Right ventricle myocardium superior (tissue), 1 donor: ENCODE measurements at places on chromosomes 1 and 21.

- DNase-seq: no peak
These were observed 446.5 kb downstream of the PTBP2 start for GRCh38 chr1:97168056-97168455.

DNA sequence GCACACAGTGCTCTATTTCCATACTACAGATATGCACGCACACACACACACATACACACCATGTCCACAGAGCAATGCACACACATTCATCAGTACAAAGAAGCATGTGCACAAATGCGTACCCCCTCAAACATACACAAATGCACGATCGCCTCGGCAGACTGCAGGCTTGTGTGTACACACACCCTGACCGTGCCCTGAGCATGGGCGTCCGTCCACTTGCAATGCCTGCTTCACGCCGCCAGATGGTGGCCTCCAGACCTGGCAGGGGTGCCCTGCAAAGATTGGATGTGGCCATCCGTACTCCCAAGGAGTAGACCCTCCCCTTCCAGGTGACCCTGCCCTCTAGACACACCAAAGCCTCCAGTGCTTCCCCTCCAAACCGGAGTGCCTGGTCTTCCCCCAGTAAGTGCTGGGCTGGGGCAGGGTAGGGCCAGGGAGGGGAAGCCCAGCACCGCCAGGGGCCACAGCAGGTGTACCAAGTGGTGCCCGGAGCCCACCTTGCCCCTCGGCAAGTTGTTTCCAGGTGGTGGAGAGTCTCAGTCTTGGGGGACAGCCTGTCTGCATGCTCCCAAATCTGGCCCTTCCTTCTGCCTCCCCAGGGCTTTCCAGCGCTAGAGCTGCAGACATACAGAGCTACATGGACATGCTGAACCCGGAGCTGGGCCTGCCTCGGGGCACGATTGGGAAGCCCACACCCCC lies 20.6 kb downstream of the ESPN start:
- DNase-seq: peak; percentile 67

DNA sequence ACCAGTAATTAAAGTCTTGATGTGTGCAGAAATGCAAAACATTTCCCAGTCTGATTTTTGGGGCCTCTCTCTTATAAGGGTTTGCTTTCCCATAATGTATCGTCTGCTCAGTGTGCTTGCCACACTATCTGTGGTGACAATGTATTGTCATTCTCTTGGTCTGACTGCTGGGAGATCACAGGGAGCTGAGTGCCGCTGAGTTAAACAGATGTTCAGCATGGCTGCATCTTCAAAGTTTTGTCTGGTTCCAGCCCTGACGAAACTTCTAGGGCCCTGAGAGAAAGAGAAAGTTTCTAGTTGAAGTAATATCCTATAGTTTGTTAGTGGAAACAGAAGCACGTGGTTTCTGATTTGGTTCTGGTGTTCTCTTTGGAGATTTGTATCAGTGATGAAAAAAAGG lies 42.6 kb downstream of the DNM3 start:
- no peak for DNase-seq

DNA sequence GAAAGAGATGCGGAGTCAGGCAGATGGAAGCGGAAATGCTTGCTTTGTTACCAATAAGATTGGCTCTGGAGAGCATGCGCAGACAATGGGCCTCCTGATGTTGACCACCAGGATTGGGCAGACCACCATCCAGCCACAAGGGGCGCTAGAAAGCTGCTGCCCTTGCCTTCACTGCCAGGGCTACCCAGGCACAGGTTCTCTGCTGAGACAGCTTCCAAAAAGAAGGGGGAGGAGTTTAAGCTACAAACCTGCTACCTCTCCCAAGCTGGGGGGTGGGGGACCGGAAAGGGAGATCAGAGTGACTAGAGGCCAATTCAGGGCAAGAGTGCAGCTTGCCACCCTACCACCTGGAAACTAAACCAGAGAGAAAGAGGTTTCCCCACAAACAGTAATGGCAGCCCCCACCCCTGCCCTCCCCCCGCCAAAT lies 369.7 kb downstream of the RRAGC start:
- no peak for DNase-seq

DNA sequence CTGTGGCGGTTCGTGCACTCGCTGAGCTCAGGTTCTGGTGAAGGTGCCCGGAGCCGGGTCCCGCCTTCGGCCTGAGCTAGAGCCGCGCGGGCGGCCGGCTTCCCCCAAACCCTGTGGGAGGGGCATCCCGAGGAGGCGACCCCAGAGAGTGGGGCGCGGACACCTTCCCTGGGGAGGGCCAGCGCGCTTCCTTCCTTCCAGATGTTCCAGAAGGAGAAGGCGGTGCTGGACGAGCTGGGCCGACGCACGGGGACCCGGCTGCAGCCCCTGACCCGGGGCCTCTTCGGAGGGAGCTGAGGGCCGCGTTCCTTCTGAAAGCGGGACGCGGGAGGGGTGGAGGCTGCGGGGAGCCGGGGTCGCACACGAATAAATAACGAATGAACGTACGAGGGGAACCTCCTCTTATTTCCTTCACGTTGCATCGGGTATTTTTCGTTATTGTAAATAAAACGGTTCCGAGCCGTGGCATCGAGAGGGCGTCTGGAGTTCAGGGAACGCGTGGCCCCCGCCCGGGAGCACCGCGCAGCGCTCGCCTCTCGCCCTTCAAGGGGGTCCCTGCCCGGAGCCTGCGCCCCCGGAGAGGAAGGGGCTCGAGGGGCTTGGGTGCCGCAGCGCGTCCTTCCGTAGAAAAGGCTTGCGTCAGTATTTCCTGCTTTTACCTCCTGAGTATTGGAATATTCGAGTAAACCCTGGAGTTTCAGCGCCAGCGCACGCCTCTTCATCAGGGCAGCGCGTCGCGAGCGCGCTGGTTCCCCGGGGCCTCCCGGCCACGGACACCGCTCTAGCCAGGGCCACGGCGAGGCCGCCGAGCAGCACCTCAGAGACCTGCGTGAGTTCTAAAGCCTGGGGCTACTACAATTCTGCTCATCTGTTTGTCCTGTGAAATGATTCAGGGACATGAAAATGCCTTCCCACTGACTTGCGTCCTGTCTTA lies 11.5 kb downstream of the YBEY start:
- peak; percentile 56 for DNase-seq

GRCh38 chr21:22154579-22155274 lies 1156.5 kb downstream of the NCAM2 start:
- DNase-seq: no peak

DNA sequence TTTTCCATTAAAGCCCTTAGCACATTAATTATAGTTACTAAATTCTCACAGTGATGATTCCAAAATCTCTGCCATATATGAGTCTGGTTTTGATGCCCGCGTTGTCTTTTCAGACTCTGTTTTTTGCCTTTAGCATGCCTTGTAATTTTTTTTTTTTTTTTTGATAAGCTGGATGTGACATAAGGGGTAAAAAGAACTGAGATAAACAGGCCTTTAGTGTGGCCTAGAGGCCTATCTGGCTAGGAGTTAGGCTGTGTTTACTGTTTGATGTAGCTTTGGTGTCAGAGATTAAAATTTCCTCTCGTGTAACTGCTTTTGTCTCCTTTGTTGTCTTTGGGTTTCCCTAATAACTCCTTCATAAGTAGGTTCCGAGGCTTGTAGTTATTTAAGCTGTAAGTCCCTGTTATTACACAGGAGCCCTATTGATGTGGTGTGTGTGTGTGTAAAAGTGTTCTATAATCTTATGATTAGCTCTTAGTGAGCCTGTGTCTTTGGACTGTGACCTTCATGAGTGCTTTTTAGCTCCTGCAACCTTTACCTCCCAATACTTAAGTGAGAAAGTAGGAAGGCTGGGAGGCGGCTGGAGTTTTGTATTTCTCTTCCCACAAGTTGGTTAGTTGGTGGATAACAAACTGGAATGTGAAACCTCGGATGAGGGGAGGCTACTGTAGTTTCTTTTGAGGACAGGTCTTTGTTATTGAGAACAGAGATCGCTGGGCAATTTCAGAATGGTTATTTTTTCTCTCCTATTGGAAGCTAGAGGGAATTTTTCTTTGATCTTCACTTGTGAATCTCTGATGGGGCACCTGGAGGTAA lies 19.3 kb downstream of the HS2ST1 start:
- DNase-seq: no peak

DNA sequence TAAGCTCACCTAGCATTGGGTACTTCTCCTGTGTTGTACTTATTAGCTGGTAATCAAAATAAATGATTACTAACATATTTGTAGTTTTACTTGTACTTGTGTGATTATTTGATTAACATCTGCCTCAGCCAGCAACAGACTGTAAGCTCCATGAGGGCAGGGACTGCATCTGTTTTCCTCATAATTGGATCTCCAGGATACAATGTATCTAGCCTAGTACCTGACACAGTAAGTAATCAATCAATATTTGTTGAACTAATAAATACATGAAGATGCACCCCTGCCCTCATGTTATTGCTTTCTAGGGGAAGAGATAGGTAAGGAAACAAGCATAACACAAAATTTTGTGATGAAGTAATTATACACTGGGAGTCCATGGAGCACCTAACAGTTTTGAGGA lies 101.5 kb downstream of the TENT5C start:
- no peak for DNase-seq

- no peak for DNase-seq
These were observed 42.1 kb downstream of the NCF2 start for GRCh38 chr1:183548116-183548515.

DNA sequence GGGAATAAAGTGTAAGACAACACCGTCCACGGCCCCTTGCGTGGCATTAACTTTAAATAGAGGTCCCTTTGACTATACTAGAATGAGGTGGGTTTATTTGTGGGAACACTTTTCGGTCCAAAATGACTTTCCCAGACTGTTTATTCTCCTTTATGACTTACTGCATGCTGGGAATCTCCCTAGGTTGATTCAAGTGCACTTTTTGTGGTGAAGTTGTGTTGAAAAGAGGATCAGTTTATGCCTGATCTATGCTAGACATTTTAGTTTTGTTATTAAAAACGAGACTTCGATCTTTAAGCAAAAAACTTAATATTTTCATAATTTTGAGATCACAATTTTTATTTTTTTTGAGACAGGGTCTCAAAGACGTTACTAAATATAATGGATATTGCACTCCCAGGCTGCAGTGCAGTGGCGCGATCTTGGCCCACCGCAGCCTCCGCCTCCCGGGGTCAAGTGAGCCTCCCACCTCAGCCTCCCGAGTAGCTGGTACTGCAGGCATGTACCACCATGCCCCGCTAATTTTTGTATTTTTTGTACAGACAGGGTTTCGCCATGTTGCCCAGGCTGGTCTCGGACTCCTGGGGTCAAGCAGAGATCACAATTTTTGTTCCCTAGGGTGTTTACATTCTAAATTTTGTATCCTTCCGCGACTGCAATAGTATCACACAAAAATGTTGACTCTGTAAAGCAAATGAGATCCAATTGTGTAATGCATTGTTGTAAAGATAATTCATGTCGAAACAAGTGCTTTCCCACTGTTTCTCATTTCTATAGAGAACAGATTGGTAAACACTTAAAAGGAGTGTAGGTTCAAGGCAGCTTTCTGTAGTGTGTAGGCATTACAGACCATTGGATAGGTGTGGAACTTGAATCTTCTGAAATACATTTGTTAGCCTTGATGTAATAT lies 1.6 kb downstream of the CDC42 start:
- no peak for DNase-seq

GRCh38 chr21:39238275-39238674 lies 55.0 kb upstream of the PSMG1 start:
- DNase-seq: no peak

- DNase-seq: no peak
These were observed 125.0 kb downstream of the ADSS2 start for GRCh38 chr1:244326757-244327156.

DNA sequence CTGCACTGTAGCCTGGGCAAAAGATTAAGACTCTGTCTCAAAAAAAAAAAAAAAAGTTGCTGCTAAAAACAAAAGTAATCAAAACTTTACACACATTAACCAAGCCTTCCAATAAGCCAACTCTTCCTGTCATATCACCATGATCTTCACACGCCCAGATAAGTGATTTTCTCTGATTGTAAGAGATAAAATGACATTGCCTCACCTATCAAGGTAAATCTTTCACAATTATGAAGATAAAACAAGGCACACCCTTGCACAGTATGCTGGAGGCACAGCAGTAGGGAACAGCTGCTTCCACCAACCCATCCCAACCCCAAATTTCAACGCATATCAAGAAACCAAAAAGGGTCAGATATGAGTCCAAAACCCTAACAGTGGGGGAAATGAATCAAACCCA lies 8.8 kb upstream of the TIAM1 start:
- DNase-seq: no peak

DNA sequence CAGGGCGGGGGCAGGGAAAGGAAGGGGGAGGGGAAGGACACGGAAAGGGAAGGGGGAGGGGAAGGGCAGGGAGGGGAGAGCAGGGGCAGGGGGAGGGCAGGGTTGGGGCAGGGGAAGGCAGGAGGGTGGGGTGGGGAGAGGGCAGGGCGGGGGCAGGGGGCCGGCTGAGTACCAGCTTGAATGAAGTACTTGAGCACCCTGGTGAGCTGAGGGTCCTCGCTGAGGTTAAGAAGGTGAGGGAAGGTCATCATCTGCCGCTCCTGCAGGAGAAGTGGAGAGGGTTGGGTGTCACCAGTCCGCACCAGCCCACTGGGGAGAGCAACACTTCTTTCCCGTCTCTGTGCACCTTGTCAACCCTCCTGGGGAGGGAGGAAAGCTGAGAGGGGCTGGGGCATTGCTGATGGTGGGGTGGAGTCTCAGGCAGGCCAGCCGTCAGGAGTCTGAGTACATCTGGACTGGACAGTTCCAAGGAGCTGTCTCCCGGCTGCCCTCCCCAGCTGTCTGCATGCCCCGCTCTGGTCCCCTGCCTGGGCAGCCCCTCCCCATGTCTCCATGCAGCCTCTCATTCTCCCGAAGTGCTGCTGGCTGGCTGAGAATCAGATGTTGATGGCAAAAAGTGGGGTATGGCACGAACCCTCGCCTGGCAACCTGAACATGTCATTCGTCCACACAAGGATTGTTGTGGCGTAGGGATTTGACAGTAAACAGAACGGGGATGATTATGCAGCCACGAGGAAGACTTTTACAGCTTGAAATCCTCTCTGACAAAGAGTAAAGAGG lies 70.0 kb downstream of the SCCPDH start:
- no peak for DNase-seq

DNA sequence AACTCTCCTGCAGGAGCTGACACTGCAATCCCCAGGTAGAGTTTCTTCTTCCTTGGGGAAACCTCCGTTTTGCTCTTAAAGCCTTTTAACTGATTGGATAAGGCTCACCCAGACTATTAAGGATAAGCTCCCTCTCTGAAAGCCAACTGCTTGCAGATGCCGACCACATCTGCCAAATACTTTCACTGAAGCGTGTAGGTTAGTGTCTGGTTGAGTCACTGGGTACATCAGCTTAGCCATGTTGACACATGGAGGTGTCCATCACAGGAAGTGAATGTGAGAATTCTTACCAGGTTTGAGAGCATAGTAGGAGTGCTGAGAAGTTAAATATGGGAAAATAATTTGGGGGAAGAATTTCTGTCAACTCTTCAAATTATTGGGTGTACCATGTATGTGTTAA lies 202.0 kb downstream of the AJAP1 start:
- DNase-seq: no peak

GRCh38 chr1:107297681-107298080 lies 156.8 kb downstream of the NTNG1 start:
- no peak for DNase-seq

DNA sequence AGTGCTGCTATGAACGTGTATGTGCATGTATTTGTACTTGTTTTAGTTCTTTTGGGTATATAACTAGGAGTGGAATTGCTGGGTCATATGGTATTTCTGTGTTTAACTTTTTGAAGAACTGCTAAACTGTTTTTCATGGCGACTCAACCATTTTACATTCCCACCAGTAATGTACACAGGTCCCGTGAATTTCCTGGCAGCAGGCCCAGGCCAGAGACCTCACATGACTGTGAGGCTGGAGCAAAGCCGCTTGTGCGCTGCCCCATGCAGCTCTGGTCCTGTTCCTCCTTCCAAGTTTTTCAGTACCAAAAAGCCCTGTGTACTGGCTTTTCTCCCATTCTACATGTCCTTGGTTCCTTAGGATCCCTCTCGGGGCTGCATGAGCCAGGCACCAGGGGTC lies 29.6 kb downstream of the ACOT11 start:
- DNase-seq: peak; percentile 92
